Substantia nigra (tissue), 51 donors: ENCODE measurements at places on chromosomes 16 and 17.

GRCh38 chr16:19644877-19645276 lies 73.2 kb downstream of the KNOP1 start:
- no peak for DNase-seq

DNA sequence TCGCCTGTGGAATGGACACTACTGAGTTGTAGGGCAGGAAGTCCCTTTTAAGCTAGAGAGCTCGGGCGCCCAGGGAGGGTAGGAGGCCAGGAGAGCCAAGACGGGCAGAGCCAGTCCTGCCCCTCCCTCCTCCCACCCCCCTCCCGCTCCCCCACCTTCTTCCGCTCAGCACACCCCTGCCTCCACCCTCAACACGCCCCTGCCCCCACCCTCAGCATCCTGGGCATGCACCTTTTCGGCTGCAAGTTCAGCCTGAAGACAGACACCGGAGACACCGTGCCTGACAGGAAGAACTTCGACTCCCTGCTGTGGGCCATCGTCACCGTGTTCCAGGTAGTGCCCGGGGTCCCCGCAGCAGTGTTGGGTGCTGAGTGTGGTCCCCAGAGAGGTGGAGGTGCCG lies 18.3 kb downstream of the TPSG1 start:
- DNase-seq = no peak

GRCh38 chr16:49057936-49058335 lies 223.7 kb downstream of the CBLN1 start:
- no peak for DNase-seq

- DNase-seq = no peak
Measured at GRCh38 chr16:84683691-84684591, 15.9 kb upstream of the USP10 start.

- DNase-seq = peak; percentile 73
Measured at GRCh38 chr17:41801374-41802271, 10.1 kb downstream of the P3H4 start.

DNA sequence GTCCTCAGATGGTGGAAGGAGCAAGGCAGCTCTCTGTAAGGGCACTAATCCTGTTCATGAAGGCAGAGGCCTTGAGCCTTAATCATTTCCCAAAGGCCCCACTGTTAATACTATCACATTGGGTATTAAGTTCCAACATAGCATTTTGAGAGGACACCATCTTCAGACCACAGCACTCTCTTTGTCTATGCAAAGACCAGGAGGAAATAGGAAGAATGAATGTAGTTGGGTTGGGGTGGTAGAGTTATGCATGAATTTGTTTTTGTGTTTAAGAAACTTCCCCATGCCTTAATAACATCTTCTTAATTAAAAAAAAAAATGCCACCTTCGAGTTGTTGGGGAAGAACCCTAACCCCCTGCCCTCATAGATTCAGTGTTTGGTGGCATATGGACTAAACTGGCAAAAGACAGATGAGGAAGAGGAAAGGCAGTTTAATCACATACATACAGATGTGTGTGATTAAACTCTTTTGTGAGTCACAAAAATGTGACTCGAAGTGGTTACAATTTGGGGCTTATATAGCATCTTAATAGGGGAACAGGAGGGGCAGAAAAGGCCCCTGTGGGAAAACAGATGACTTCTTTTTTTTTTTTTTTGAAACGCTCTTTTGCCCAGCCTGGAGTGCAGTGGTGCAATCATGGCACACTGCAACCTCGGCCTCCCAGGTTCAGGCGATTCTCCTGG lies 35.0 kb upstream of the SLC5A10 start:
- DNase-seq = no peak

DNA sequence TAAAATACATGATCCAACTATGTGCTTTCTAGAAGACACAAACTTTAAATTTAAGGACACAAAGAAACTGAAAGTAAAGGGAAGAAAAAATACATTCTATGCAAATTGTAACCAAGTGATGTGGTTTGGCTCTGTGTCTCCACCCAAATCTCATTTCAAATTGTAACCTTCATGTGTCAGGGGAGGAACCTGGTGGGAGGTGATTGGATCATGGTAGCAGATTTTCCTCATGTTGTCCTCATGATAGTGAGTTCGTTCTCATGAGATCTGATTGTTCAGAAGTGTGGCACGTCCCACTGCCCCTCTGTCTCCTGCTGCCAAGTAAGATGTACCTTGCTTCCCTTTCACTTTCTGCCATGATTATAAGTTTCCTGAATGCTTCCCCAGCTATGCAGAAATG lies 15.0 kb downstream of the OR1A1 start:
- DNase-seq = no peak

- DNase-seq = no peak
Measured at GRCh38 chr16:85041219-85042166, 13.9 kb downstream of the KIAA0513 start.

DNA sequence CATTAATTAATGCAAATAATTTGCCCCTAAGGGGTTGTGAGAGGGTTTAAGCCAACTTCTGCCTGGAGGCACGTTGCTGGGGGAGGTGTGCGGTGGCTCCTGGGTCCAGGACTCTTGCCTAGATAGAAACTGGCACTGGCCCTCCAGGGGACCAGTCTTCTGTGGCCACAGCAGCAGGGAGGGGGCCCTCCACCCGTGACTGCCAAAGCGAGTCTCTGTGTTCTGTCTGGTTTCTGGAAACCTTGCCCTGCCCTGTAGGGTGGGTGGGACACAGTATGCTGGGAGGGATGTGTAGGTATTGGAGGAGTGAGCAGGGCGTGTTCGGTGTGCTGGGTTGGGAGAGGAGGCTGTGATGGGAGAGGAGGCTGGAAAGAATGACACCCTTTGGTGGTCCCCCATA lies 78.8 kb downstream of the TBC1D16 start:
- no peak for DNase-seq

DNA sequence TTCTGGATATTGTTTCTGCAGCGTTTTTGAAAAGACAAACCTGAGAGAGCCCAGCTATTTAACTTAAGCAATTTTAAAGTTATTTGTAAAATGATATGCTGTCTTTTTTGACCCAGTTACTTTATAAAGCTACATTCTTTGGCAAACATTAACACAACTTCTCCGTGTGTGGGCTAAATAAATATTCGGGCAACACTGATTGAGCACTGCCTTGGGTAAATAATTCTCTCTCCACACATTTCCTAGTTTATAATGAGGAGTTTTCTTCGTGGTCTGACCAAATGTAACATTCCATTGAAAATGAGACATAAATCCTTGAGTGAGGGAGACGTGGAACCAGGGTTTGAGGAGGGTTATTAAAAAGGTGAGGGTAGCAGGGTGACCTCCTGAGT lies 142.8 kb downstream of the WWOX start:
- no peak for DNase-seq

- DNase-seq = no peak
Measured at GRCh38 chr16:22621586-22622155, 111.0 kb downstream of the NPIPB5 start.

- DNase-seq = peak; percentile 81
Measured at GRCh38 chr16:67884684-67885083, at the start of gene NRN1L. NRN1L (plus strand) TSS chr16:67884885; CDS start chr16:67884904, 19 bp downstream.

DNA sequence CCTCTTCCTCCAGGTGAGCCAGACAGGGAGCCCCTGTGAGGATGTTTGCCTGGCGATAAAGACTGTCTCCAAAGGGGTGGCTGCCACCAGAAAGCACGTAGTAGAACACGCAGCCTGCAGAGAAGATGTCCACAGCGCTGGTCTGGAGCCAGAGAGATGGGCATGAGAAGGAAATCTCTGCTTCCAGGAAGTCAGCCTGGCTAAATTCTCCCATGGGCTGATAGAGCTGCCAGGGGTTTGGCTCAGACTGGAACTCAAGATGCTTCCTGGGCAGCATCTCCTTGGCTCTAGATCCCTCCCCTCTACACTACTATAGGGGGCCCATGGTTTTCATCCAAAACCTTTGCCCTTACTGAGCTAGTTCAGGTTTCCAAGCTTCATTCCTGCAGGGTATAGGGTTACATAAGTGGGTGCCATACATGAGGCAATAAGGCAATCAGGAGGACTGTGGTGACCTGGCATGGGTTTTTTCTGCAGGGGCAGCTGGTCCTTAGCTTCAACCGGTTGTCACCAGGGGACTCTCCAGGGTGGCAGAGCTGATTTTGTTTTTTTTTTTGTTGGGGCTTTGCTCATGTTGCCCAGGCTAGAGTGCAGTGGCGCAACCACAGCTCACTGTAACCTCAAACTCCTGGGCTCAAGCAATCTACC lies 13.6 kb downstream of the PLK1 start:
- DNase-seq = no peak

DNA sequence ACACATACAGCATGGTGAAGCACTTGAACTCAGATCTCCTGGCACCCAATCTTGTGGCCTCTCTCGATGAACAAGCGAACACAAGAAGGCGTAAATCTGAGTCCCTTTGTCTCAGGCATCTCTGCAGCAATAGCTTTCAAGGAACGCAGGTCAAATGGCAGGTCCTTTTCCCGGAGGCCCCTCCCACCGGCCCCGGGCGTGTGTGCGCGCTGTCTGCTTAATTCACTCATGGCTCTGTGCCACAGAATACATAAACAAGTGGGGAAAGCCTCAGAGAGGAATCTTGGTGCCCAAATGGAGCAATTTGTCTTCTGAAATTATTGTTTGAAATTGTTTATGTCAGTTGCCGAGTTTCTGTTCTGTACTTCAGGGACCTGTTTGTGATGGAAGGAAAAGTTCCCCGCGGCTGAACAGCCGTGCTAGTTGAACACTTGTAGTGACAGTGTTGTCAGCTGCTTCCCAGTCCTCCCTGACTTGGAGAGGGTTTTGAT lies 14.8 kb downstream of the MYOCD start:
- no peak for DNase-seq

- no peak for DNase-seq
Measured at GRCh38 chr16:67539271-67539670, 10.6 kb downstream of the RIPOR1 start.

DNA sequence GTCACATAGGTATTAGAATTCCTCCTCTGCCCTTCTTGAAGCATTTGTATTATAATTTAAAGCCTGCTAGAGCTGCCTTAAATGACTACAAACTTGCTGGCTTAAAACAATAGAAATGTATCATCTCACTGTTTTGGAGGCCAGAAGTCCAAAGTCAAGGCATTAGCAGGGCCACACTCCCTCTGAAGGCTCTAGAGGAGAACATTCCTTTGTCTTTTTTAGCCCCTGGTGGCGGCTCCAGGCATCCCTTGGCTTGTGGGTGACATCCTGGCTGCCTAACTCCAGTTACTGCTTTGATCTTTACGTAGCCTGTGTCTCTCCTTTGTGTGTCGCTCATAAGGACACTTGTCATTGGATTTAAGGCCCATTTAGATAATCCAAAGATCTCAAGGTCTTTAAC lies 186.6 kb upstream of the SALL1 start:
- no peak for DNase-seq

DNA sequence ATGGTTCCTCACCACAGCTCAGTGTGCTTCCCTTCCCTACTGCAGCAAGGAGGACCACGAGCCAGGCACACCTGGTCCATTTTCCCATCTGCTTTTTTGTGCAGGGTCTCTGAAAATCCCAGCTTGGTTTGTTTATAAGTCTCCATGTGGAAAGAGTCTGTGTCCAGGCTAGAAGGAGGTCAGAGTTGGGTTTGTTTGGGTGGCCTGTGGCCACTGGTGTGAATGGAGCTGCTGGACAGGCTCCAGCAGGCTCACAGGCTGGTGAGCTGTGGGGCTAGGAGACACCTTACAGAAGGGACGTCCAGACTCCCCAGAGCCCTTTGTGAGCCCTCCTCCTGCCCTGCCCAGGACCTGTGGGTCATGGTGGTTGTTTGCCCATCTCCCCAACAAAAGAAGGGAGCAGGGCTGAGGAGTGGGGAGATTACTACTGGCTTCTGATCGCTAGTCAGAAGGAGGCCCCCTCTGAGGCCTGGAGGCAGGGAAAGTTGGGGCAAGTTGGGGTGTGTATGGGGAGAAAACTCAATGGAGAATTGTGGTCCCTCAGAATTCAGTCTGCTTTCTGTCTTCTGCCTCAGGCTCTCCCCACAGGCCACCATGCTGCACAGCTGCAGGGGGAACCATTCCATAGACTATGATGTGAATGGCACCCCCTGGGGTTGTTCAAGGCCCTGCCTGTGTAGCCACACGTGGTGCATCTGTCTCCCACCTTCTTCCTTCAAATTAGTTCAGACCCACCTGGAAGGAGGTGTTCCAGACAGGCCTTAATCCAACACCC lies 4.1 kb downstream of the RARA start:
- DNase-seq = no peak

GRCh38 chr16:9481747-9482730 lies 390.6 kb downstream of the HAPSTR1 start:
- DNase-seq = no peak

DNA sequence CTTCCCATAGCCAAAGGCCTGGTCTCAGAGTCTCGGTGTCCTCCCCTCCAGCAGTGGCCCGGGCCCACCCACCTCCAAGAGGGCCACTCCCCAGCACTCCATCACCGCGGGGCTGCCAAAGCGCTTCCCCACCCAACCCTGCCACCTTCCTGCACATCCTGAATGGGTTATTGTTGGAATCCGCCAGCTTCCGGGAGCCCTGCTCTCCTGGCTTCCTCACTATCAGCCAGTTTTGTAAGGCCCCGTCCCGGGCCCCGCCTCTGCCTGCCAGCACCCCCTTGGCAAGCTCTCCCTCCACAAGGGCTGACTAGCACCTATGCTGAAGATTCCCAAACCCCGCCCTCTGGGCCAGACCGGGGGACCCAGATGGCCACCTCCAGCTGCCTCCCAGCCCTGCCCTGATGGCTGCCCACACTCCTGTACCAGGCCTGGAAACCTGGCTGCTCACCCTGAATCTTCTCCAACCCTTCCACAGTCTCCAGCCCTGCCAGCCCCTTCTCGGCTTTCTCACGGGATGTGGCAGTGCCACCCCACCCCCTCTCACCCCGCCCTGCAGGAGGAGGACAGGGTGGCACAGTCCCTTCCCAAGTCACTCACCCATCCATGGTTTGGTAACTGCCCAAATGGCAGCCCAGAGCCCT lies 14.4 kb downstream of the MYBBP1A start:
- no peak for DNase-seq

DNA sequence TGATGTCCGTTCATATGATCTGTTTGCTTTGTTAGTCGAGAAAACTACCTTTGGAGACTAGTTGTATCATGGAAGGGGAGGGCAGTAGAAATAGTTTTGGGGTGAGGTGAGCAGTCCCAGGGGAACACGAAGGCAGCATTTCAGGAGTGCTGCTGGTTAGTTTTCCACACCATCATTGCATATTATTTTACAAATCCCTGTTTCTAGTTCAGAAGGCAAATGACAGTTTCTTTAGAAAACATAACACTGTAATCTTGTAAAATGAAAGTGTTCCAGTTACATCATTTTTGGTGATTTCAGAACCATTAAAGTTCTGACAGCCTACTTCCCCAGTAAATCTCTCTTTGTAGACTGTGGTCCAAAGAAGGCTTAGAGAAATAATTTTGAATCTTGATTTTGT lies 25.4 kb downstream of the BANP start:
- no peak for DNase-seq
